ENCODE measurements at places on chromosomes 7 and 10. TPM values are rescaled to one million over a fixed set of nuclear protein-coding genes. Genes with fewer than 3 reads are reported as not detected.
A peak's percentile ranks its signal among the peaks of the same experiment; 100 is the strongest.

GRCh38 chr10:122464250-122464510 is 2.8 kb downstream of the HTRA1 start:
- DNase-seq: no peak

ZNRF2 gene
- total RNA-seq: 23.0 TPM

DNA sequence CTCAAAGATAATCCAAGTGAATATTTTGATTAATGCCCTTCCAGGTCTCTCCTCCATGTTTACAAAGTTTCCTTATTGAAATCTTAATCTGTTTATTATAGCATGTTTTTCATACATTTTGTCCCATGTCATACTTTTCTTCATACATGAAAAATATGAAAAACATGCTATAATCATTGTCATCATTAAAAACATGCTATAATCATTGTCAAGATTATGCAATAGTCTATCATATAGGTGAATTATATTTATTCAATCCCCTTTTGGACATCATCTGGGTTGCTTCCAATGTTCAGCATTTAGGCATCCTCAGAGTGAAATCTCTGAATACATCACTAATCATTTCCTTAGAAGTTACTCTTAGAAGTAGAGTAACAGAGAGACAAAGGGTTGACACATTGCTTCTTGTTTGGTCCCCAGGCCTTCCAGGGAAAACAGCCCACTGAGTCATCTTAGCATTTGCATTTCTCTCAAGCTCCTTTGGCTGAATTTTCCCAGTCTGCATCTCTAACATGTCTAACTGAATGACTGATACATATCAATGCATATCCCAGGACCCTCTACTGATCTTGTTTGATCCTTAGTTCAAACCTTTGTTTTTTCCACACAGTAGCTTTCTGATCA is 87.0 kb downstream of the SGMS1 start:
- no peak for DNase-seq

- DNase-seq: no peak
Observed at GRCh38 chr7:138500892-138501291, 40.8 kb downstream of the TRIM24 start.

EIF5AL1 gene
- 0.32 TPM for total RNA-seq

ZNF25 gene
- 13.0 TPM for total RNA-seq

KMT2E gene
- 102 TPM for total RNA-seq

GRCh38 chr10:15313843-15314242 is 57.2 kb downstream of the FAM171A1 start:
- DNase-seq: peak; percentile 13

IL15RA gene
- 11.7 TPM for total RNA-seq

DNA sequence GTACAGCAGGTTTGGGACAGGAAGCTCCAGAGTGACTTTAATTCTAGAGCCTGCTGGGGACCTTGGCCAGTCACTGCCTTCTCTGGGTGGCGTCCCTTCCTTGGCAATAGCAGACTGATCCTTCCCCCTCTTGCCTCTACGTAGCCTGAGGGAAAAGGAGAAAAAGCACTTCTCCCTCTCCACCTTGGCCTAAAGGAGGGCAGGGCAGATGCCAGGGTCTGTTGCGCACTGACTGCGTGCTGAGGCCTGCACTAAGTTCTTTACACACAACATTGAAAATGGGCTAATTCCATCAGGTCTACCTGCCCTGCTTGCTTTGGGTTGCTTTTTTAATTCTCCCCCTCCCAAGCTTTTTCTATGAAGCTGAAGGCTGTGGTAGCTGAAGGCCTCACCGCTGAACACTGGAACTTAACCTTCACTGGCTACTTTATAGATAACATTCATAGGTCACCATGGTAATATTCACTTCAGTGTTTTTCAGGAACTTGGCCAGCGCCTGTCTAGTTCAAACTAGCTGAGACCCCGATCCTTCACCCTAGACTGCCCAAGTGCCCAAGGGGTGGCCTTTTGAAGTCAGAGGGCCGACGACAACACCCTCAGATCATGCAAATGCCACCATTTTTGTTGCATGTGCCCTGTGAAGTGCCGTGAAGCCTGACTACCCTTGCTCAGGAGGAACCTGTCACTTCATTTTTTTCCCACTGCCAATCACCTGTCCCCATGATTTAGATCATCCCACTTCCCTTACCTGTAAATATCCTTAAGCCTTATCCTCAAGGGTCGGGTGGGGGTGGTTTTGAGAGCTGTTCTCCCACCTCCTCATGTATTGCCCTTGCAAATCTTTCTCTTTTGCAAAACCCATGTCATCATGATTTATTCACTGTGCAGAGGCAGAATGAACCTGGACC is 28.7 kb downstream of the PRF1 start:
- DNase-seq: no peak

LRCH4 gene
- 66.8 TPM for total RNA-seq

FGFR2 gene
- total RNA-seq: 49.7 TPM

- DNase-seq: no peak
Observed at GRCh38 chr7:117982071-117983055, 109.1 kb upstream of the CTTNBP2 start.

GRCh38 chr7:66741710-66742049 is 1.1 kb downstream of the RABGEF1 start:
- DNase-seq: no peak

UTF1 gene
- total RNA-seq: not detected

DNA sequence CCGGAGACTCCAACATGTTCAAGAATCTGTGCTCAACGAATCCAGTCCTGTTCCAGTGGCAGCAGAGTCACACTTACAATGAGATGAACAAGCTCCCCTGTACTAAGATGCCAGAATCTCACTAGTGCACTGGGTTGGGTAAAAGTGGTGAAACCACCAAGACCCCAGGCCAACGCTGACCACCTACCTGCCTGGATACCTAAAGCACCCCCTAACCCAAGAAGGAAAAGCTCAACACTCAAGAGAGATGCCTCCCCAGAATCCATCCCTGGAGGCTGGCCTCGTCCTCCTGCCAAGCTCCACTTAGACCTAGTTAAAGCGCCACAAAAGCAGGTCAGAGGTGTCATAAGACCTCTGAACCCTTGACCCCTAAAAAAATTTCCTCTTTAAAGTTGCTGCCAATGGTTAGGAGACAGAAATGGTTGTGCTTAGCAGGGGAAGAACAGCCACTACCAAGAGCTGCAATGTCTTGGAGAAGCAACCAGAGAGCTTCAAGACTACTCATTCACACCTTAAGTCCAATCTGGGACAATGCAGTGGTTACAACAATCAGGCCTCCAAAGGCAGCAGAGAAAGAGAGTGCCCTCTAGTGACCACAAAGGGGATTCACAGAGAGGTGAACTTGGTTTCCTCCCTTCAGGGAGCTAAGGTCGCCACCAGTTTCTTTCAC is 94.6 kb upstream of the MACROH2A2 start:
- no peak for DNase-seq

DNA sequence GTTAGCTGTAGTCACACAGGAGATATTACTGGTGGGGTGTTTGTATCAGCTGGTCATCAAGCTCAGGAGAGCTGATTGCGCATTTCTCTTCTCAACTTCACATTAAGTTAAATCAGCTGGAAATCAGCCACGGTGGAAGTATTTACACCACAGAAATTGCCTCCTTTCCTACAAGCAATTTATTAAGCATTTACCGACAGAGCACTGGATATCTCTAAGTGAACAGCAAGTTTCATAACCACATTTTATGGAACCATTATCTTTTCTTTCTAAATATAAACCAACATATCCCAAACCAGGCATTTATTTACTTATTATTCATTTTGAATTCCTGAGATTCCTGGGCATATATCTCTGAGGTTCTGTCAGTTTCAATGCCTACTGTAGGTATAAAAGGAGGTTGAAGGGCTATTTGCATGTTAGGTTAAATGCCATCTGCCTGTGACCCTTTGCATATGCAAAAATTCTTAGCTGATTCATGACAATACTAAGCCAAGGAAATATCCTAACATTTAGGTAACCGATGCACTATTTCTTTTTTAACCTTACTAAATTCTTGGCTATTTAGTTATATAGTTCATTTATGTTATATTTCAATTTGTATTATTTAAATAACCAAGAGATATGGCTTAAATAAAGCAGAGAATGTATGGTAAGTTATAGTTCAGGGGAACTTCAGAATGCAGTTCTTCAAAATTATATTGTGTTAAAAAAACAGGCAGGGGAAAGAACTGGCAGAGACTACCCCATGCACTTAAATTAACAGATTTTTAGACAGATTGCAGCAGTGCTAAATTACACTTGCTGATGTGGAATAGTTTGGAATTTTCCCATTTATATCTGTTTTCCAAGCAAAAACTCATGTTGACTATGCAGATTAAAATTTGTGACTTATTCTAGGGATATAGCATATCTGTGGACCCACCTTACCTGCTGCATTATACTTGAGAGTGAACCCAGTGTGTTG is 56.8 kb downstream of the DYNC1I1 start:
- DNase-seq: no peak

DNA sequence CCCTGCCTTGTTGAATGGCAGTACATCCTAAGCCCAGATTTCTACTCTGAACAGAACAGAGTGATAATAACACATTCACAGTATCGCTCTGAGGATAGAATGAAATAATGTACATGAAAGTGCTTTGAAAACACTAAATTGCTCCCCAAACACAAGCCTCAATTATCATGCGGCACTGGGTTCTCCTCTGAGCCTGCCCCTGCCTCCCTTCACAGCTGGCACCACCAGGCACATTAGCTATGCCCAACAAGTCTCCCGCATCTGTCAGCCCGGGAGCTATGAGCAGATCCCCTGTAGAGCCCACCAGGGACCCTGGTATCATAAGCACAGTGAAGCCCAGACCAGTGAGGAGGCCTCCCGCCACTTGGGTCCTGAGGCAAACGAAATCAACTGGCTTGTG is 405.5 kb downstream of the GRID1 start:
- no peak for DNase-seq

RNF32 gene
- 2.4 TPM for total RNA-seq

GRCh38 chr7:12257582-12257981 is 46.5 kb downstream of the TMEM106B start:
- no peak for DNase-seq

GRCh38 chr10:6191569-6191968 is 11.2 kb upstream of the PFKFB3 start:
- DNase-seq: no peak

BLNK gene
- total RNA-seq: 4.8 TPM

VAX1 gene
- total RNA-seq: not detected

FAM180A gene
- 0.77 TPM for total RNA-seq

ZNF3 gene
- total RNA-seq: 21.4 TPM

GRCh38 chr7:988963-989529 is 6.1 kb downstream of the CYP2W1 start:
- no peak for DNase-seq

DNA sequence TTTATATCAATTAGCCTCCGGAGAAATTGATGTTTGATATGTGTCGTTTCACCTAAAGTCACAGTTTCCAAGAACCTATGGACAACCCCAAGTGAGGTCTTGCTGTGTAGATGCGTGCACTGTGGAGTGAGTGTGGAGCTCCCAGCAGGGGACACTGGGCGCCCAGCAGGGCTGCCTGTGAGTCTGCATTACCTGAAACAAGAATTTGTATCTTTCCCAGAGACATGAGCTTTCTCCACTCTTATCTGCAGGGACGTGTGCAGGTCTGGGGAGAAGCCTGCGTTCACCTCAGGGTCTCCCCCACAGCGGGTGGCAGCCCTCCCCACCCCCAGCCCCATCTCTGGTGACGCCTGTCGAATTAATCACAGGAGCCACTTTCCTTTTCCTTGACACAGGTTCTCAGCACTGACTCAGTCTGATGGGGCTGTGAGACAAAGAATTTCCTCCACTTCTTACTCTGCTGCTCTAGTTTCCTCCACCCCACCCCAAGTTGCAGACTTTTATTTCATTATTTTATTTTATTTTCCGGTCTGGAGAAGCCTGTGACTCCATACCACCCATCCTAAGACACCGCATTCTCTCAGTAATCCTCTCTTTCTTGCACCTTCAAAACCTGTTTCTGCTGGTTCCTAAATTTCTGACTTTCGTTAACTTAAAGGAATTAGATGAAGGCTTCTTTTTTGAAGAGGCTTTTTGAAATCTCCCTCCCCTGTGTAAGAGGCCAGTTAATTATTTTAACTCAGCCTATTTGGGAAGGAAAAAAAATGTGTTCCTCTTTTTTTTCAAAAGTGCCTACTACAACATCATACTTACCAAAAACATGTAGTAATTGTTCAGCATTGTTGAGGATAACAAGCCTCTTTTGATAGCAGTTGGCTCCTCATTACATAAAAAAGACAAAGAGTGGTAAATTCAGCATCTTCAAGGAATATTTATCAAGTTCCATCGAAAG is 17.0 kb upstream of the INSIG1 start:
- DNase-seq: no peak

MGMT gene
- 50.4 TPM for total RNA-seq

DNA sequence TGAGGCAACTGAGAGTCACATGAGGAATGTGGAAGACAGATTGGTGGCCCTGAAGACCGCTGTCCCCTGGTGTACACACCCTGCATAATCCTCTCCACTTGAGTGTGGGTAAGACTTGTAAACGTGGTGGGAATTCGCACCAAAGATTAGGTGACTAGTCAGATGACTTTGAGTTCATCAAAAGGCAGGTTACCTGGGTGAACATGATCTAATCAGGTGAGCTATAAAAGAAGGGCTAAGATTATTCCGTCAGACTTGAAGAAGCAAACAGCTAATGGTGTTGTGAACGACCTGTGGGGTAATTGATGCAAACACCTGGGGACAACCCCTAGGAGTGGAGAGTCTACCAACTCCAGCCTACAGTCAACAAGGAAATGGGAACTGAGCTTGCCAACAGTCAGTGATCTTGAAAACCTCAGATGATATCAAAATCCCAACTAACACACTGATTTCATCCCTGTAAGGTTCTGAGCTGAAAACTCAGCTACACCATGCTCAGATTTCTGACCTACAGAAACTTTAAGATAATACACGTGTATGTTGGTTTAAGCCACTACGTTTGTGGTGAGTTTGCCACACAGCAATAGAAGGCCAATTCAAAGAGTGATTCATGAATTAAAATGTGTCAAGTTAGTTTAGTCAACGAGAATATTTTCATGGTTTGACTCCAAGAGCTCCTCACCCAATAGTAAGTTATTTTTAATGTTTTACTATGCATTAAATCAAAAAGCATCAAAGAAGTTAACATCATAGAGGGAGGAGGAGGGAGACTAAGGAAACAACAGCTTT is 16.7 kb downstream of the PRTFDC1 start:
- no peak for DNase-seq

DNA sequence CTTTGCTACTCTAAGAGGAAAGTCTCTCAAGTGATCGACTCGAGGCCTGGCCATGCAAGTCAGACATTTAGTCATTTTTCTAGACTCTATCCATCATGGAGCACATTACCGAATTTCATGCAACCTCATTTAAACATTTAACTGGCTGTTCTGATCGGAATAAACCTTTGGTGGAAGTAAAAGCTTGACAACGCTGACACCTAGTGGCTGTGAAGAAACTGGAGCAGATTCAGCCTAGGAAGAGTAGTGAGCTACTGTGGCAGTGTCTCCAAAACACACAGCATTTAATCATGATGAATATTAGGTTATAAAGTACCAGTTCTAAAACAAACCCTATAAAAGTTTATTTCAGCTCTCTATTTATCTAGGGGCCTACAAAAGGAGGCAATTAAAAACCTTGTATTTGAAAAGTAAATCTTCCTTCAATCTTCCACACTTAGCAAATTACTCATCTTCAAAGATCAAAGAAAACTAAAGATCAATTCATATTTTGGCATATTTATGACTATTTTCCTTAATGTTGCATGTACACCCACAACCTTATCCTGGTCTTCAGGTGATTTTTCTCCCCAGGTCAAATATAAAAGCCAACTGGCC is 175.0 kb downstream of the CTNNA3 start:
- DNase-seq: peak; percentile 35
